ENCODE measurements at places on chromosomes 12 and 14.

GRCh38 chr14:100698066-100698465, 28.6 kb upstream of the DLK1 start:
- DNase-seq, result no peak

DNA sequence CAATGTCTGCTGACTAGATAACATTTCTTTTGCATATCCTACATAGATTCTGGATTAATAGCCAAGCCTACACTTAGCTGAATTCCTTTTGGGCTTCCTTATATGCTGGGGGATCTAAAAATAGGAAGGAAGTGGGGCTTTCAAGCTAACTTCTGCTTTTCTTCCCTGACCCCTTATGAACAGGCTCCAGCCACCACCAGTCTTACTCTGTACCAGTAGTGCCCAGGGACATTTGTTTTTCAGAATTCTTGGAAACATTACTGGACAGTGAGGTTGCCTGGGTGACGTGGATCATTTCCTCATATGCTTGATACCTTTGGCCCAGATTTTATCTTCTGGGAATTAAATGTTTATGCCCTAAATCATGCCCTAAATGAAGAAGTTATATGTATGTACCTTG, 55.9 kb upstream of the SRRM4 start:
- DNase-seq, result no peak

DNA sequence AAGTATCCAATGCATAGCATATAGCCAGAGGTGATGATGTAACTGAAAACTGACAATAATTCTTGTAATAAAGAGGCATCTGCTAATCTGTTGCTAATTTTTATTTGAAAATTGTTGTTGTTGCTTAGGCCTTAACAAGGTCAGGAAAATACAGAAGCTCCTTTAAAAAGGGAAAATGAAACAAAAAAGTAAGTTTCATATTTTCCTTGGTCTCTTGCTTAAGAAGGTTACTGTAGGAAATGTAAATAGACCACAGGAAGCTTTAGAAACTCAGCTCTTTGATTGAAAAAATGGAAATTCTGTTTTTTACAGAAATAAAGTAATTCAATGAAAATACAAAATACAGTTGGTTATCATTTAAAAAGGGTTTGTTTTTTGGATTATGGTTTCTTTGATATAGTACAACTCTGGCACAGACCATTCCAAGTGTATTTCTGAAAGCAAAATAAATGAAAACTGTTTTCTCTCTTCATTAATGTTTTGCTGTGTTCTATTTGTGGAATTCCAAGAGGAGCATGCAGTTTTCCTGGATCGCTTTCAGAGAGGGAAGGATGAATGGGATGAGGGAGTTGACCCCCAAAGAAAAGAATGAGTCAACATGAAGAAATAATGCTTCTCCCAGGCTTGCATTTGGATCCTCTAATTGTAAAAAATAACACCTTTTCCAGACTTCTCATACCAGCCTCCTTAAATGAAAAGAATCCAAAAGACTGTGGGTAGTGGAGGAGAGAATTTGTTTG, 398.0 kb upstream of the FAR2 start:
- no peak for DNase-seq

GRCh38 chr12:14066021-14066420, 84.6 kb upstream of the GRIN2B start:
- DNase-seq, result no peak

- DNase-seq, result peak; percentile 28
Observed at GRCh38 chr12:1634590-1635191, 5.7 kb downstream of the WNT5B start.

DNA sequence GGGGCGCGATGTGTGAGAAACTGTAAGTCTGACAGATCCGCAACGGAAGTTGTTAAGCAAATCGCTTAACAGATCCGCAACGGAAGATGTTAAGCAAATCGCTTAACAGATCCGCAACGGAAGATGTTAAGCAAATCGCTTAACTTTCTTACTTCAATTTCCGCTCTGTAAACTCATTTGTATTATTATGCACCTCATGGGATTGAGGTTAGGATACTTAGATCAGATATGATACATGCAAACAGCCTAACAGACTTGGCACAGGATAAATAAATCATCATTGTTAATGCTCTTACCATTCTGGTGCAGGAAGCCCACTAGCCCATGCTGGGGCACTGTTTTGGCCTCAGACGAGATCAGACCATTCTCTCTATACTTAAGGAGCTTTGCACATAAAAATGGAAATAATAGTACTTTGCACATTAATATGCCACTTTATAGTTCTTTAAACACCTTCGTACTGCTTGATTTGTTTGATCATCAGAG, 399 bp downstream of the NCAPD2 start:
- no peak for DNase-seq

DNA sequence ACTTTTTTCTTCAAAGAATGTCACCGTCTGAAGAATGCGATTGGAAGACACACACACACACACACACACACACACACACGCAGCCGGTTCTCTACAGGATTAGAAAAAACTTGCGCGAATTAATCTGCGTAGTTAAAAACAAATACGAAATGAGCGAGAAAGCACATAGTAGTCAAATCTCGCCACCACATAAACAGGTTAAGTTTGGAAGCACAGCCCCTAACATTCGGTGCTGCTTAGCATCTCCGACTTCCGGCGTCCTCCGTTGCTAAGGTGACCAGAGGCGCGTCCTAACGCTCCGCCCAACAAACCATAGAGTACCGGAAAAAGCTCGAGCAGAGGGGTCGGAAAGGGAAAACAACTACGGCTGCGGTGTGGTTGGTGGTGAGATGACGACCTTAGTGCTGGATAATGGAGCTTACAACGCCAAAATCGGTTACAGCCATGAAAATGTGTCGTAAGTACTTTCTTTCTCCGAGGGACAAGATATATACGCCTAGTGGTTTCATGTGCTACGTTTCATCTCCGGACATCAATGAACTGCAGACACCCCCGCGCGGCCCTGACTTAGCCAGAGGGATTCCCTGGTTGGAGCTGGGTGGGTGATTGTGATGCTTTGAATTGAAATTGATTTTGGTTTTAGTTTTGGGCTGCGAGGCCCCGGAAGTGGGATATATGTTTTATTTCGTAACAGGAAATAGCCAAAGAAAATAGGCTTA, at the start of gene ACTR6:
ACTR6 (plus strand) TSS at position 353 of the 719 bp plus-strand sequence; CDS start at position 390, 37 bp downstream.
- peak; percentile 96 for DNase-seq

- no peak for DNase-seq
Observed at GRCh38 chr14:70268760-70269159, 80.0 kb upstream of the SLC8A3 start.
